ENCODE measurements at places on chromosomes 5 and 9.
A peak's percentile ranks its signal among the peaks of the same experiment; 100 is the strongest.

DNA sequence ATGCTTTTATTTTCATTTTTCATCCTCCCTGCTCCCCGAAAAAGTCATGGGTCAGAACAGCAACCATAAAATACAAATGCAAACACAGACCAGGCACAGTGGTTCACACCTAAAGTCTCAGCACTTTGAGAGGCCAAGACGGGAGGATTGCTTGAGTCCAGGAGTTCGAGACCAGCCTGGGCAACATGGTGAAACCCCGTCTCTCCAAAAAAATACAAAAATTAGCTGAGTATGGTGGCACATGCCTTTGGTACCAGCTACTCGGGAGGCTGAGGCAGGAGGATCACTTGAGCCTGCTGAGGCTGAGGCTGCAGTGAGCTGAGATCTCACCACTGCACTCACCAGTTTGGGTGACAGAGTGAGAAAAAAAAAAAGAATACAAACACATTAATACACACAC is 60.3 kb downstream of the ARHGEF37 start:
- no peak for DNase-seq

DNA sequence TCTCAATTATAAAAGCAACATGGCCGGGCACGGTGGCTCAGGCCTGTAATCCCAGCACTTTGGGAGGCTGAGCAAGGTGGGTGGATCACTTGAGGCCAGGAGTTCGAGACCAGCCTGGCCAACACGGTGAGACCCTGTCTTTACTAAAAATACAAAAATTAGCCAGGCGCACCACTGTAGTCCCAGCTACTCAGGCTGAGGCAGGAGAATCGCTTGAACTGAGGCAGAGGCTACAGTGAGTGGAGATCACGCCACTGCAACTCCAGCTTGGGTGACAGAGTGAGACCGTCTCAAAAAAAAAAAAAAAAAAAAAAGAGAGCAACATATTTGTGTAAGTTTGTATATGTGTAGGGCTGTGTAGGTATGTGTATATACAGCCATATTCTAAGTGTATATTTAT is 7.5 kb downstream of the RPS6 start:
- DNase-seq: no peak

- DNase-seq: no peak
These were observed 356.4 kb downstream of the NR2F1-AS1 start for GRCh38 chr5:93224624-93225023.

DNA sequence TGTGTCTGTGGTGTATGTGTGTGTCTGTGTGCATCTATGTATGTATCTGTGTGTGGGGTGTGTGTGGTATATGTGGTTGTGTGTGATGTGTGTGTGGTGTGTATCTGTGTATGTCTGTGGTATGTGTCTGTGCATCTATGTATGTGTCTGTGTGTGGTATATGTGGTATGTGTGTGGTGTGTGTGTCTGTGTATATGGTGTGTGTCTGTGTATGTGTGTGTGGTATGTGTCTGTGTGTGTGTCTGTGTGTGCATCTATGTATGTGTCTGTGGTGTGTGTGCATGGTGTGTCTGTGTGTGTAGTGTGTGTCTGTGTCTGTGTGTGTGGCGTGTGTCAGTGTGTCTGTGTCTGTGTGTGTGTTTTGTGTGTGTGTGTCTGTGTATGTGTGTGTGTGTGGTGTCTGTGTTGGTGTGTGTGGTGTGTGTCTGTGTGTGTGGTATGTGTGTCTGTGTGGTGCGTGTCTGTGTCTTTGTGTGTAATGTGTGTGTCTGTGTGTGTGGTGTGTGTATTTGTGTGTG is 121.9 kb upstream of the MVB12B start:
- no peak for DNase-seq

- DNase-seq: no peak
These were observed 18.2 kb upstream of the ANP32B start for GRCh38 chr9:97964901-97965300.

GRCh38 chr5:6492934-6493333 is 44.3 kb downstream of the UBE2QL1 start:
- no peak for DNase-seq

- DNase-seq: no peak
These were observed 45.5 kb downstream of the SLC6A3 start for GRCh38 chr5:1399737-1400136.

DNA sequence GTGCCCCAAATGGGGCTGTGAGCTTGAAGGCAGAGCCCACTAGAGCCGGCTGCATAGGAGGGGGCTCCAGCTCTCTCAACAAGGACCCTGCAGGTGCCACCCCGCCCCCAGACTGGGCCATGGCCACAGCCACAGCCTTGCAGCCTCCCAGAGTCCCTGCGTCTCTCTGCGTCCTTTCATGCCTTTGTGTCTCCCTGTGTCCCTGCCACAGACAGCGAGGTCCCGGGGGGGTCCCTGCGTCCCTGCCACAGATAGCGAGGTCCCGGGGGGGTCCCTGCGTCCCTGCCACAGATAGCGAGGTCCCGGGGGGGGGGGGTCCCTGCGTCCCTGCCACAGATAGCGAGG is 6.3 kb downstream of the NOXA1 start:
- DNase-seq: no peak

- DNase-seq: no peak
These were observed 133.4 kb downstream of the DAB2IP start for GRCh38 chr9:121784731-121785411.

- no peak for DNase-seq
These were observed 318.6 kb upstream of the CD180 start for GRCh38 chr5:67515020-67515689.

- no peak for DNase-seq
These were observed 25.5 kb upstream of the ARAP3 start for GRCh38 chr5:141707510-141707909.

GRCh38 chr9:137445275-137445807 is 4.2 kb upstream of the ENTPD8 start:
- DNase-seq: peak; percentile 26

GRCh38 chr9:98993570-98993945 is 49.9 kb downstream of the COL15A1 start:
- DNase-seq: no peak

DNA sequence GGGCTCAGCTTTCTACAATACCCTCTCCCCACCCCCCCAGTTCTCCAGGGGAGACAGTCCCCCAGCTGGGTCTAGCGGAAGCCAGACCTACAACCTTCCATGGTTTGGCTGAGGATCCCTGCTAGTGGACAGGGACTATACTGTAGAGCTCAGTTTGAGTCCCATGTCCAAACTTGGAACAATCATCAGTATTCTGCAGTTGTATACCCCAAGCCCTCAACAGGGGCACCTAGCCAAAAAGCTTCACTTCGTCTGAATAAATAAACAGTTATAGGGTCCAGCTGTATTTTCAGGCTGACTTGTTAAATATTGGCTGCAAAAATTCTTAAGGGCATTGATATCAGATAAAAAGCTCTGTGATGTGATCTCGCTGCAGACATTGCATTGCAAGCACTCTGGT is 15.4 kb upstream of the C9 start:
- DNase-seq: no peak

GRCh38 chr5:179841621-179842020 is 17.0 kb downstream of the MRNIP start:
- DNase-seq: no peak

GRCh38 chr5:178271726-178272479 is 39.3 kb upstream of the PHYKPL start:
- no peak for DNase-seq

- no peak for DNase-seq
These were observed 1472.5 kb upstream of the CDH6 start for GRCh38 chr5:29720954-29721353.

GRCh38 chr5:157222506-157223230 is 42.0 kb downstream of the ITK start:
- no peak for DNase-seq

DNA sequence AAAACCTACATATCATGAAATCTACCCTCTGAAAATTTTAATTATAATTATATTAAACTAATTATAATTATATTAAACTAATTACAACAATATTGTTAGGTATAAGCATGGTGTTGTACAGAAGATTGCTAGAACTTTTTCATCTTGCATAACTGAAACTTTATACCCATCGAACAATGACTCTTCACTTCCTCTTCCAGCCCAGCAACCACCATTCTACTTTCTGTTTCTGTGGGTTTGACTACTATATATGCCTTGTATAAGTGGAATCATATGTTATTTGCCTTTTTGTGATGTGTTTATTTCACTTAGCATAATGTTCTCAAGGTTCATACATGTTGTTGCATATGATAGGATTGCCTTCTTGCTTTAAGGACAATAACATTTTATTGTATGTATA is 274.2 kb upstream of the CCNH start:
- DNase-seq: no peak
